ENCODE measurements at places on chromosomes 1 and 21. TPM values are rescaled to one million over a fixed set of nuclear protein-coding genes. Genes with fewer than 3 reads are reported as not detected.

Gene ZNF648
- total RNA-seq = 0.82 TPM

Gene CADM3
- total RNA-seq = 100 TPM

Gene ARHGEF10L
- total RNA-seq = 33.8 TPM

Gene RBP7
- total RNA-seq = not detected

Gene ARHGAP30
- 1.00 TPM for total RNA-seq

Gene AADACL3
- not detected for total RNA-seq

Gene DNASE2B
- not detected for total RNA-seq

Gene MTARC2
- total RNA-seq = 7.0 TPM

Gene TAL1
- 2.7 TPM for total RNA-seq

Gene CNR2
- not detected for total RNA-seq

Gene PRAMEF9
- total RNA-seq = not detected

Gene MRAP
- total RNA-seq = 1.00 TPM

Gene LMX1A
- 13.3 TPM for total RNA-seq

Gene GJA5
- total RNA-seq = 2.1 TPM

Gene NUP210L
- total RNA-seq = not detected

Gene CFAP45
- total RNA-seq = 1.1 TPM

Gene HSD11B1
- not detected for total RNA-seq

Gene PTPN7
- total RNA-seq = 0.09 TPM

Gene HOOK1
- 17.2 TPM for total RNA-seq

Gene USF1
- total RNA-seq = 61.5 TPM

Gene DPT
- total RNA-seq = 0.27 TPM

Gene HSPA6
- 0.27 TPM for total RNA-seq

Gene SPATA21
- not detected for total RNA-seq

Gene WNT3A
- 0.45 TPM for total RNA-seq

All from cerebellum (tissue), 4 donors.